ENCODE measurements at places on chromosomes 3 and 15. TPM values are rescaled to one million over a fixed set of nuclear protein-coding genes. Genes with fewer than 3 reads are reported as not detected.
A peak's percentile ranks its signal among the peaks of the same experiment; 100 is the strongest.

The NTRK3 gene
- 8.9 TPM for polyA plus RNA-seq

The TGM5 gene
- polyA plus RNA-seq: not detected

The ACOX2 gene
- 85.5 TPM for polyA plus RNA-seq

The C3orf22 gene
- polyA plus RNA-seq: not detected

GRCh38 chr3:70849911-70850699 lies 537.7 kb upstream of the MDFIC2 start:
- DNase-seq: no peak

The SLC12A8 gene
- polyA plus RNA-seq: 5.4 TPM

- DNase-seq: no peak
These were observed 150.5 kb upstream of the ST8SIA2 start for GRCh38 chr15:92243227-92243626.

DNA sequence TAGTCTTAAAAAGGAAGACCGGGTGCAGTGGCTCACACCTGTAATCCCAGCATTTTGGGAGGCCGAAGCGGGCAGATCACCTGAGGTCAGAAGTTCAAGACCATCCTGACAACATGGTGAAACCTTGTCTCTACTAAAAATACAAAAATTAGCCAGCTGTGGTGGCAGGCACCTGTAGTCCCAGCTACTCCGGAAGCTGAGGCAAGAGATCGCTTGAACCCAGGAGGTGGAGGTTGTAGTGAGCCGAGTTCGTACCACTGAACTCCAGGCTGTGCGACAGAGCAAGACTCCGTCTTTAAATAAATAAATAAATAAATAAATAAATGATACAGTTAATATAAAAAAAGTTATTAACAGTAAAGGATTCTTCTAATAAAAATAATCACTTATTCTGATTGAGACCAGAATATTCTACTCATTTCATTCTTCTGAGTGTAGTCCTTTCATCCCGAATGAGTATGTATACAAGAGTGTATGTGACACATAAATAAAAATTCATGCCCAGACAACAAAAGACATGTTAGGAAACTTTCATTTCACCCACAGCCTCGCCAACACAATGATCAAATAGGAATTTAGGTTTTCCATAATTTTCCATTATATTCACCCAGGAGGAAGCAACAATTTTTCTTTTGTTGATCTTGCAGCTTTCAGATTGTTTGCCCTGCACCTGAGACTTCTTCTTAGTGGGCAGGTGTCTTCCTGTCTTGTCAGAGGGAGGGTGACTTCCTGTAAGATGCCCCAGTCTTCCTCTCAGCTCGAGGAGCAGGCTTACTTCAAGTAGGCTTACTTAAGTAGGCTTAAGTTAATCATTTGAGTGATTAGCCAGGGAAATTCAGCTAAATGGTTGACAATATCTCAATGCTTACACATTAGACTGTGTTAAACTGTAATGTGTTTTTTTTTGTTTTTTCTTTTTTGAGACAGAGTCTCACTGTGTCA lies 7.8 kb upstream of the NUP210 start:
- no peak for DNase-seq

DNA sequence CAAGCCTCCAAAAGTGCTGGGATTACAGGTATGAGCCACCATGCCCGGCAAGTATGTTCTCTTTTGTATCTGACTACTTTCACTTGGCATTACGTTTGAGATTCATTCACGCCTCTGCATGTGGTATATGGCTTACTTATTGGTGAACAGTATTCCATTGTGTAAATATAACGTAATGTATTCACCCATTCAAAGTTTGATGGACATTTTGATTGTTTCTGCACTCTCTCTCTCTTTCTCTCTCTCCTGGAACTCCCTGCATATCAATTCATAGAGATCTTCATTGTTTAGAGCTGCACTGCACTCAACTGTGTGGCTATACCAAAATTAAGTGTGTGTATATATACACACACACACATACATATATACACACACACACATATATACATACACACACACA lies 30.4 kb downstream of the SPPL2A start:
- DNase-seq: no peak

The TMEM207 gene
- 21.2 TPM for polyA plus RNA-seq

The FBXO40 gene
- polyA plus RNA-seq: not detected

The ITIH4 gene
- 12.9 TPM for polyA plus RNA-seq

DNA sequence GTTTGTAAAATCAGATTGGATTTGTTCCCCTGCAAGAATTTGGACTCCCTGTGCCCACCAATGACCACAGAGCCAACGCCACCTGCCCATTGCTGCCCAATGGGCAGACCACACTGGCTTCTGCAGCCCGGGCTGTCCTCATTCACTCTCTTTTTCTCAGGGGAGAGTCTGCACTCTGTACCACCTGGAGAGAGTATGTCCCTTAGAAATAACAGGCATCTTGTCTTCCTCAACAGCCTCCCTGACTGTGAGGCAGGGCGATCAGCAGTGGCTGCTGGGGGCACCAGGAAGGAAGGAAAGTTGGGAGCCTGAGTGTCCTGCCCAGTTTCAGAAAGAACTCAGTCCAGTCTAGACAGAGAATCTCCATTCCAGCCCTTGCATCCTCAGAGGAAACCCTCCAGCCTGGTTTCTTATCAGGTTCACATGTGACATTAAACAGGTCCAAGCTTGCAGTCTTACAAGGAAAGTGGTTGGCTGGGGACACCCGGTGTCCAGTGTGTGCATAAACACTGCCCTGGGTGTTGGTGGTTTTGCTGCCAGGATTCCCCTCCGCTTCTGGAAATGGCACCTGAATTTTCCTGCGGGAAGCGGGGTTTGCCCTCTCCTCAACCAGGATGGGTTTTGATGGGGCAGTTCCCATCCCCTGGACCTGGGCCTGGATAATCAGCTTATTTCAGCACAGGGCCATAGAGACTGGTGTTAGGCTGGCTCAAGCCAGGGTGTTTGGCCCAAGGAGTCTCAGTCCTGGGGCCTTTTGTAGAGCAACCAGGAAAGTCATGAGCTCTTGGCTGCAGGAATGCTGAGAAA lies 37.2 kb downstream of the SSUH2 start:
- DNase-seq: peak; percentile 74

The MESP2 gene
- 0.24 TPM for polyA plus RNA-seq

DNA sequence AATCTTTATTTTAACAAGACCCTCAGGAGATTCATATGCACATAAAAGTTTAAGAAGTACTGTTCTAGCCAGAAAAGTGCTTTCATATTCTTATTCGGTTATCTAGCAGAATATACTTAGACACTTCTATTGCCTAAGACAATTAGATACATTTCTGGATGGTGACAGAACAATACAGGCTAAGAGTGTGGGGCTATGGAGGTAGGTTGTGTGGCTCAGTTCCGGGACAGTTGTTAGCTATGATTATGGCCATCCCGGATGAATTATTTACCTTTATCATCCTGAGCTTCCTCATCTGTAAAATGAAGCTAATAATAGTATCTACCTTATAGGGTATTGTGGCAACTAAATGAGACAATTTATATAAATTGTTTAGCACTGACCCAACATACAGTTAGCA lies 6.6 kb downstream of the FAM98B start:
- no peak for DNase-seq

The SAXO2 gene
- polyA plus RNA-seq: 5.1 TPM

GRCh38 chr3:189778340-189778950 lies 147.3 kb downstream of the TP63 start:
- no peak for DNase-seq

DNA sequence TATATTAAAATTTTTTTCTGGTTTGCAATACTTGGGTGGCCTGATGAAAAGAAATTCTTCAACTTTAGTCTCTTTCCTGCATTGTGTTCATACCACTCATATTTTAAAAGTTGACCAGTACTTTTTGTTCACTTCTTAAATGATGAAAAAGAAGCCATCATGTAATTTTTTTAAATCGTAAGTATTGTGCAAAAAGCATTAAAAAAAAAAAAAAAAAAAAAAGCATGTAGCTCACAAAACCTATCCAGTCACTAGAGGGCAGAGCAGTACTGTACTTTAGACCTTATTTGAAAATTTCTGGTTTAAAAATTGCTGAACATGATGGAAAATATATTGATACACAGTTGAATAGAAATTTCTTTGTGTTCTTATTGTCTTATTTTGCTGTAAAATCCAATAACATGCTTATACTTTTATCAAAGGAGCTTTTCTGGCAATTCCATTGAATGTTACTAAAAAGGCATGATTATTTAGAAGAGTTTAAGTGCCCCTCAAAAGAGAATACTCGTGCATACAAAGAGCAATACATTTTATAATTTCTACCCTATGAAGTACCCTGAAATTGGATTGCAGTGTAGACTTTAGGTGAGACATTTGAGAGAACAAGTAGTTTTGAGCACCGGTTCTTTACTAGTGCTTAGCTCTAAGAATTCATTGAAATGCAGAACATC lies 137.7 kb downstream of the BBX start:
- no peak for DNase-seq

The IGSF10 gene
- 0.82 TPM for polyA plus RNA-seq

The BCL2A1 gene
- polyA plus RNA-seq: 0.67 TPM

The C3orf33 gene
- polyA plus RNA-seq: 8.1 TPM

DNA sequence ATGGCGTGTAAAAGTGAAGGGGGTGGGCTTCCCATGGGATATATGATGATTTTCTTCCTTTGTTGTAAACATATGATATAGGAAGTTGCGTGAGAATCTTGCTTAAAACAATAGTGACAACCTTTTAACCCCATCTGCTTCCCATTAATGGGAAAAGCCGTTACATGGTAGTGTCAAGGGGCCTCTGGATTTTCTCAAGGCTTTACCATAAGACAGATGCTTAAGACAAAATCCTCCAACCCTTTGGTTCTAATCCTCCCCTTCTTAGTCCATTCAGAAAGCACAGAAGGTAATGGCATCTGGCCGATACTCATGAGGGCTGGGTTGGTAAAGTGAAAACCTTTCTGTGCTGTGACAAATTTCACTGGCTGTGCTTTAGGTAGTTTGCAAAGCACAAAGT lies 25.0 kb downstream of the DPH3 start:
- no peak for DNase-seq

- no peak for DNase-seq
These were observed 41.7 kb upstream of the ADAMTS17 start for GRCh38 chr15:100383302-100384107.

The GP5 gene
- not detected for polyA plus RNA-seq

GRCh38 chr15:63107895-63108546 lies 13.6 kb upstream of the LACTB start:
- peak; percentile 89 for DNase-seq

- peak; percentile 46 for DNase-seq
These were observed 1.0 kb downstream of the MYO9A start for GRCh38 chr15:72116731-72117485.

DNA sequence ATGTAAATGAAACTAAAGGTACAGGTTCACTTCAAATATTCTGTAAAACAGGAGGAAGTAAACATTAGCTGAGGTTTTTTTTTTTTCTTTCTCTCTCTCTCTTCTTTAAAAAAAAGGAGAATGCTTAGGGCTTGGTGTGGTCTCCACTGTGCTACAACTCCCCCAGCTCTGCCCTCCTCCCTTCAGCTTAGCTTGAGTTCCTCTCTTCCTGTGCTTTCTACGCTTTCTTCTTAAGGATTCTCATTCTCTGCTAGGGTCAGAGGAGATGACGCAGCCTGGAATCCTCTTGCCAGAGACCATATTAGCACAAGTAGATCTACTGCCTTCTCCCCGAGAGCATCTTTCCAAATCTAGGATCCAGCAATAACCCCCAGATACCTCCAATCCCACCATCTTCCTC lies 69.1 kb upstream of the SNRK start:
- no peak for DNase-seq

DNA sequence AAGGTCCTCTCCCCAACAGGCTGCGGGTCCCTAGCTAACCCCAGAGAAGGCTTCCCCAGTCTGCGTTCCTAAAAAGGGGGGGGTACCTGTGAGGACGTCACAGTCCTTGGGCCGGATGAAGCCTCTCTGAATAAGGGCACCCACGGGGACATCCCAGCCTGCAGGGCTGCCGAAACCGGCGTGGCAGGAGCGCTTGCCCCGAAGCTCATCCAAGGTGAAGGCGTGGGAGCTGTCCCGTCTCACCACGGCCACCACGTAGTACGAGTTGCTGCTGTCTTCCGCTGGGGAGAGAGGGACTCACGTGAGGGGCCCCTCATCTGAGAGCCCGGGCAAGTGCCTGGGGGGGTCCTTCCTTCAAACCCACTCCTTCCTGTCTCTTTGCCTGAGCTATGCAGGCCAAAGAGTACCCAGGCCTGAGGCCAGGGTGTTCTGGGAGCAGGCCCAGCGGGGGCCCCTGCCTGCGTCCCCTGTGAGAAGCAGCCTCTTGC lies 20.0 kb downstream of the MELTF start:
- no peak for DNase-seq

The LRTM1 gene
- polyA plus RNA-seq: not detected

DNA sequence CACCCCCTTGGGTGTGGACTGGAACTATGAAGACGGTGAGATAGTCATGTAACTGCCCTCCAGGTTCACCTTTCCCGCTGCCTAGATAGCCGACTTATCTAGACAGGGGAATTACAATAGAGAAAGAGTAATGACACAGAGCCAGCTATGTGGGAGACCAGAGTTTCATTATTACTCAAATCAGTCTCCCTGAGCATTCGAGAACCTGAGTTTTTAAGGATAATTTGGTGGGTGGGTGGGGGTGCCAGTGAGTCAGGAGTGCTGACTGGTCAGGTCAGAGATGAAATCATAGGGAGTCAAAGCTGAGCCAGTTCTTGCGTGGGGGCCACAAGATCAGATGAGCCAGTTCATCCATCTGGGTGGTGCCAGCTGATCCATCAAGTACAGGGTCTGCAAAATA lies 19.7 kb upstream of the DNAJC19 start:
- no peak for DNase-seq

DNA sequence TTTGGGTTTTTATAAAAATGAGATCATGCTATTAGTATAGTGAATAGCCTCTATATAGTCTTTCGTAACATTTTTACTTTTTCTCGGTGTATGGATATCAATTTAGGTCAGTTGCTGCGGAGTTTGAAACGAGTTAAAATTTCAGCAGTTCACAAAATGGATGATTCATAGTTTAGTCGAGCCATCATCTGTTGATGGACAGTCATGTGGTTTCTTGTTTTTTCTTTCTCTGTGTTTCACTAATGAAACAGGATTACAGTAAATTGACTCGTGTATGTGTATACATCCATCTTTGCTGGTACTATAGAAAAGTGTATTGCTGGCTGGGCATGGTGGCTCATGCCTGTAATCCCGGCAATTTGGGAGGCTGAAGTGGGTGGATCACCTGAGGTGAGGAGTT lies 106.8 kb downstream of the IGF1R start:
- DNase-seq: no peak

The DLL4 gene
- polyA plus RNA-seq: 5.8 TPM

The RYK gene
- polyA plus RNA-seq: 32.2 TPM
